ENCODE measurements at places on chromosomes 5 and 9.

DNA sequence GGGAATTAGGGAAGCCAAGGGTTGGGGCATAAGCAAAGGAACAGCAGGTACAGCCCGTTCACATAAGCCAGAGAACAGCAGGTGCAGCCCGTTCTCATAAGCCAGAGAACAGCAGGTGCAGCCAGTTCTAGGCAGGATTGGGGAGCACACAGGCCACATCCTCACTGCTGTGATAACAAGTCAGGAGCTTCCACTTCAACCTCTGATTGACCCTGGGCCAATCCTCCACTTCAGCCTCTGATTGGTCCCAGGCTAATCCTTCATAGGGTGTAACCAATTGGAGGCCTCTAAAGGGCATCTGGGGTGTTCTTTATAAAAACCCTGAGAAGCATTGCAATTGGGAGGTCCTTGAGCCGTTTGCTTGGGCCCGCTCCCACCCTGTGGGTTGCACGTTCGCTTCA, 27.5 kb downstream of the CEL start:
- DNase-seq, result no peak

DNA sequence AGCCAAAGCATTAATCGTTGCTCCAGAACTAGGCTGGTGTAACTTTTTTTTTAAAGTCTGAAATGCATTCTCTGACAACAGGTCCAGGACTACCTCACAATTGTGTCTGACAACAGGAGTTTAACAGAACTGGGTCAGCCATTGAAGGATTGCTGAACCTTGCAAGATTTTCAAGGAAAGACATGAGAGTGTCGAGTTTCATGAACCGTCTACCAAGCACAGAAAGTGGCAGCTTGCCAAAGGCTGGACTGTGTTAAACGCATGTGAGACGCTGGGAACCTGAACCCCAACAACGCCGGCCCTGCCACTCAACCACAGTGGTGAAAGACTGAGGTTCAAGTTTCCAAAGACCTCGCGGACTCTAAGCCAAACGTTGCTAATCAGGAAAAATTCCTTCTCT, 79.1 kb downstream of the LHFPL2 start:
- DNase-seq, result no peak

DNA sequence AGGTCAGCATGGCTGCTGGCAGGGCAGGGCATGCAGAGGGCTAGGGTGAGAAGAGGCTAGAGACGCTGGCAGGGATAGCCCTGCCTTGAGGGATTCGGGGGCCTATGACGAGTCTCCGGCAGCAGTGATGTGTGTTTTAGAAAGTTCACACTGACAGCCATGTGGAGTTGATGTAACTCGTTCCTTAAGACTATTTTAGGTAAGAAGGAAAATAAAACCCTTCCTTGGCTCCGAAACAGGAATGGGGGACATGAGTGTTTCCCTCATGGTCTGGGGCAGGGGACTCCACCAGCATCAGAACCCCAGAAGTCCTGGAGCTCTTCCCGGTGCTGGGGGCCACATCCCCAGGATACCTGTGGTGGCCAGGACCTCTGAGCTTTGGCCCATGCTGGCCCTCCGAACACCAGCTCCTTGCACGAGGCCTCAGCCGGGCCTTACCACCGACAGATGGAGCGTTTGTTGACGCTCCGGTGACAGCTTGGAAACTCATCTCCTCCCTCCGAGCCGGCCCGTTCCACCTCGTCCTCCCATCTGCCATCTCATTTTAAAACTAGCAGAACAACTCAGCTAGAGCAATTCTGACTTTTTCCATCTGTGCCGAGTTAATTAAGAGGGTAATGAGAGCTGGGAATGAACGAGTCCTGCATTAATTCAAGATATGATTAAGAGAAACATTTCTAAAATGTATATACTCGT, 337.7 kb downstream of the CDK5RAP2 start:
- no peak for DNase-seq

- no peak for DNase-seq
These were observed 147.1 kb downstream of the ZNF608 start for GRCh38 chr5:124599028-124599973.

DNA sequence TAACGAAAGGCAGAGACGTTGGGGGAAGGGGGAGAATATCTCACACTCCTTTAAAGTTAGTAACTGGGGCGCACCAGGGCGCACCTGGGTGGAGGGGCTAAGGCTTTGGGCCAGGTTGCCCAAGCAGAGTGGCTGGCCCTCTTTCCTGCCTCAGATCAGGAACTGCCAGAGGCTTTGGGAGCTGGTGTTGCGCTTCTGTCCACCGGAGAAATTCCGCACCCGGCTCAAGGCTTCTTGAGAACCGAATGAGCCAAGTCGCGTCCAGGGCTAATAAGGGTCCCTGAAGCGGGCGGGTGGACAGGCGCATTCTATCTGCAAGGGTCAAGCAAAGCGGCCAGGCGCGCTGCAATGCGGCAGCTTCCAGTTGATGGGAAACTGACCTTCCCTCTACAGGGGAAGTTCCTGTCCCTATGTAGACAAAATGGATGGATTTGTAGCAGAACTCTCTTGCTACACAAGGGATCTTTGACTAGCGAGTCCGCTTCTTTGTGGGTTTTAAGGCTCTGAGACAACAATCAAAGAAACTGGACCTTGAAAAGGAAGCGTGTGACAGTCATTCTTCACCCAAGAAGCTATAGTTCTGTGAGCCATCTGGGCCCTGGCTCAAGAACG, 5.5 kb downstream of the PAX5 start:
- no peak for DNase-seq

DNA sequence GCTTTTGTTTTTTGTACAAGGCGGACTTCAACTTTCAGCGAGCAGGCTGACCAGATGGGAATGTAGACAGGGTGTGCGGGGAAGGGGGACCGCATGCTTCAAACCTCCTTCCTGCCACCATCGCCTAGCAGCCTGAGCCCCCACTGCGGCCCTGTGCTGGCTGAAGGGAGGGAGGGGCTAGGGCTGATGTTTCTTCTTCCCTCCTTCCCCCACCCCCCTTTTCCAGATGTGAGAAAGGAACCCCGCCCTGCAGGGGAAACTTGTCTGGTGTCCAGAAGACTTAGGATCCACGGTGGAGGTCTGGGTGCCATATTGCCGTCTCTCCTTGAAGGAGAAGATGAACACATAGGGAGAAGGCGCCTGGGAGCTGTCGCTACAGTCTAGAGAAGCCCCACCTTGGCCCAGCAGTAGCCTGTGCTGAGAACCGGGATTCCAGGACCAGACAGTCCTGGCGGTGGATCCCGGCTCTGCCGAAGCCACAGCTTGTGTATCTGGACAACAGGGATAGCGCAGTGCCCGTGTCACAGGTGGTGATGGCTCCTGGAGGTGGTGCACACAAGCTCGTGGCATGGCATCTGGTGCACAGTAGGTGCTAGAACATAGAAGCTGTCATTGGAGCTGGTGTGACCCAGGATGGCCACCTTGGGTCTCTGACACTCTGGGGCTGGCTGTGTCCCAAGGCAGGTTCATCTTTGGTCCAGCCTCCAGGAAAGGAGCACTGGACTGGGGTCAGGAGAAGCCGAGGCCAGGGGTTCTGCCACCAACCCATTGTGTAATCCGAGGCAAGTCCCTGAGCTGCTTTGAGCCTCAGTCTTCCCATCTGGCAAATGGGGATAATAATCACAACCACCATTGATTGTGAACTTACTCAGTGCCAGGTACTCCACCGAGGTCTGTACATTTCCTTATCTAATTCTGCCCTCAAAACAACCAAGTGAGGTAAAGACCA, 205.6 kb downstream of the C9orf50 start:
- no peak for DNase-seq

DNA sequence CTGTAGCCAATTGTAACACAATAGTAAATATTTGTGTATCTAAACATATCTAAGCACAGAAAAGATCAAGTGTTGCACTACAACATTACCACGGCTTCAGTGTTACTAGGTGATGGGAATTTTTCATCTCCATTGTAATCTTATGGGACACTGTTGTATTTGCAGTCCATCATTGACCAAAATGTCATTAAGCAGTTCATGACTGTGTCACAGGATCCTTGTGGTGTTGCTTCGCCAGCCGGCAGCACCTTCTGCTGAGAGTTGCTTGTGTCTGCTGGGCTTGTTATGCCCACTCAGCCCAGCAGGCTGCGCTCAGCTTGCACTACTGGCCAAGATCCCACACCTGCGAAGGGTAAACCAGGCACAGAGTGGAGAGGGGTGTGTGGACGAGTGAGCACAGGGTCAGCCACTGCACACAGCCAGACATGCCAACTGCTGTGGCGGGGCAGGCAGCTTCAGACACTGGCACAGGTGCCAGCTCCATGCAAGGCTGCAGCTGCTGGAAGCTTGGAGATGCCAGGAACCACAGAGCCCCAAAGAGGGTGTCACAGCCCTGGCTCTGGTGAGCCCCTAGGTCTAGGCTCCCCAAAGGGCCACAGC, 273.7 kb downstream of the CETN3 start:
- DNase-seq, result no peak

GRCh38 chr5:176180339-176180738, 57.9 kb upstream of the SIMC1 start:
- DNase-seq, result no peak

GRCh38 chr9:120507936-120508510, 71.9 kb downstream of the CDK5RAP2 start:
- no peak for DNase-seq

DNA sequence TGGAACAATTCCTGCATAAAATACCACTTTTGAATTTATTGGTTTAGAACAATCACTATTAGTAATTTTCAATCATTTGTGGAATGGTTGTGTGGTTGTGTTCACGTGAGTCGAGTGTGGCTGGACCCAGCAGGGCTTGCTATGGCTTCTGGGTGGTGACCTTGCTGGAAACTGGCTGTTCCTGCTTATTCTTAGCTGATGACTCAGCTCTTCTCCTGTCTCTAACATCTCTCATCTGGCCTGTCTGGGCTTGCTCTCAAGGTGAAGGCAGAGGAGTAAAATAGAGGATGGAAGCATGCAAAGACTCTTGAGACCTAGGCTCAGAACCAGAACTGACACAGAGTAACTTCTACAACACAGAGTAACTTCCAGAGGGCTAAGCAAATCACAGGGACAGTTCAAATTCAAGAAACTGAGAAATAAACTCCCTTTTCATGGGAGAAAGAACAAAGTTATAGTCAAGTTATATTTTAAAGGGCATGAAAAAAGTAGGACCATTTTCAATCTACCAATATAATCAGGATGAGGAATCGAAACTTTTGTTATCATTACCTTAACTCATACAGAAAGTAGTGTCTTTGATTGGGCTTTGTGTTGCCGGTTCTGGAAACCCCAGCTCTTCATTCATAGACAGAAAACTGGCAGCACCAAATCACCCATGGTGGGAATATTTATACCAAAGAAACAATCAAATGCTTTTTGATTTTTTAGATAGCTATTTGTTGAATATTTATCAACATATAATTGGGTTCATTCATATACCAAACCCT, 665.1 kb downstream of the CDH18 start:
- DNase-seq, result no peak

GRCh38 chr9:24912767-24913166, 367.1 kb upstream of the IZUMO3 start:
- DNase-seq, result no peak

Measured in stimulated activated CD4-positive, alpha-beta T cell treated with anti-CD3 and anti-CD28 coated beads, TNF-alpha, amount 100 ng/mL, for 48 hours (primary cell).